ENCODE measurements at places on chromosomes 2 and 18.

DNA sequence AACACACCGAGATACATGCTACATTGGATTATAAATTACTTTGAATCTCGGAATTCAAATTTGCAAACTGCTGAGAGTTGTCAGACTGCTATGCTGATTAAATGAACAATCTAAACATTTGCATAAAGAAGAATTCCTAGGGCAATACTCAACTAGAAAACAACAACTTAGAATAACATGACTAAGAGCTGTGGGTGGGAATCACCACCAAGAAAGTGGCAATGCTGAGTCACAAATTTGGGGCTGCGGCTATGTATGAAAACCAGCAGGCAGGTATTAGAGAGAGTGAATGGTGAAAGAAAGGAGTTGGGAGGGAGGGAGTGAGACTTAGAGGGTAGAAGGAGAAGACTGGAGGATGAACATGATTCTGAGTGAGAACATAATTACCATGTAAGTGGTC lies 559.5 kb downstream of the PIK3C3 start:
- no peak for DNase-seq

DNA sequence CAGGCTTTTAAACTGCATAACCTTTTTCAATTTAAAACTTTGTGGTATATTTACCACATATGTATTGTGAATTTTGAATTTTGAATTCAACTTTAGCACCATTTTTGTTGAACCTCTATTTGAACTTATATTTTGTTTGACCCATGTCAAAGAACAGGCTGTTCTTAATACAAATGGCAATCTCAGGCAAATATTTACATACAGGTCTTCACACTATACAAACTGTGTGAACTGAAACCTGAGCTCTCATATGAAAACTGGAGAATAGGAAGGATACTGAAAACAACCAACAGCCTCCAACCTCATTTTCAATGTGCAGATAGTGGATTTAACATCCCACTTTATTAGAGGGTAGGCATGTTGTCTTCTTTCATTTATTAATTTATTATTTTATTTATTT lies 491.8 kb downstream of the KCNJ3 start:
- DNase-seq, result no peak

GRCh38 chr2:177118636-177119035 lies 94.0 kb upstream of the HNRNPA3 start:
- DNase-seq, result no peak

- DNase-seq, result no peak
Measured at GRCh38 chr18:41982942-41983660, 28.1 kb downstream of the PIK3C3 start.

GRCh38 chr18:49021433-49022129 lies 70.8 kb upstream of the SMAD7 start:
- peak; percentile 35 for DNase-seq

DNA sequence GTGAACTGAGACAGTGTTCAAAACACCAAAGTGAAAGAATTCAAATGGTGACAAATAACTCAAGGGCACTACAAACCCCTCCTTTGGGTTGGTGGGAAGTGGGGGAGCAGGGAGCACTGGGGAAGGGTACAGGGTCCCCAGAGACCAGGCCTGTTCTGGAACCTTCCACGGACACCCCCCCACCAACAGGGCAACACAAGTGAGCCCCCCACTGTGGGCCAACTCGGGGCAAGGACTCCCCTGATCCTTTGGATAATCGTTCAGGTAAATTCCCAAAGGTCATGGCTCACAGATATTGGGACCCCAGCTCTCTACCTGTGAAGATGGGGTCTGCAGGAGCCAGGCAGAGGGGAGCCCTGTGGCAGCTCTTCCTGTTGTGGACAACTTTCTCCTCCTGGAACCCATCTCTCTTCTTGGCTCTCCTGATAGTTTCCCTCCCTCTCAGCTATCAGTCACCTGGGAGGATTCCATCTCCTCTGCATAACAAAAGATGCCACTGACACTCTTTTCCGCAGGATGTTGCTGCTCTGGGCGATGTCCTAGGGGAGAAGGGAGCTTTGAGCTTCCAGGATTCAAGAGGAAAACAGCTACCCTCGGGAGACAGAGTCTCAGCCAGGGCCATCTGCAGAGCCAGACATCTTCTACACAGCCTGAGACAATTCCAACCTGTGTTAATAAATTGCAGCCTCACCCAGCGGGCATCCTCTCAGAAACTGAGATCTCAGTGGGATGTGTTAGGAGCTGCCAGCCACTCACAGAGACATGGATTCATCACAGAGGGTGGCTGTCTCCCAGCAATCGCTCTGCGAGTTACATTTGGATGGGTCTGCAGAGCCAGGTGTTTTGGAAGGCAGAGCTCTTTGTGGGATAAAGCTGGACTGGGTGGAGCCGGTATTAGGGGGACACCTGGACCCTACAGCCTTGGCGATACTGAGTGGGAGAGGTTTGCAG lies 35.4 kb downstream of the MBP start:
- no peak for DNase-seq

GRCh38 chr18:811182-811891 lies 705 bp downstream of the YES1 start:
- DNase-seq, result peak; percentile 27

DNA sequence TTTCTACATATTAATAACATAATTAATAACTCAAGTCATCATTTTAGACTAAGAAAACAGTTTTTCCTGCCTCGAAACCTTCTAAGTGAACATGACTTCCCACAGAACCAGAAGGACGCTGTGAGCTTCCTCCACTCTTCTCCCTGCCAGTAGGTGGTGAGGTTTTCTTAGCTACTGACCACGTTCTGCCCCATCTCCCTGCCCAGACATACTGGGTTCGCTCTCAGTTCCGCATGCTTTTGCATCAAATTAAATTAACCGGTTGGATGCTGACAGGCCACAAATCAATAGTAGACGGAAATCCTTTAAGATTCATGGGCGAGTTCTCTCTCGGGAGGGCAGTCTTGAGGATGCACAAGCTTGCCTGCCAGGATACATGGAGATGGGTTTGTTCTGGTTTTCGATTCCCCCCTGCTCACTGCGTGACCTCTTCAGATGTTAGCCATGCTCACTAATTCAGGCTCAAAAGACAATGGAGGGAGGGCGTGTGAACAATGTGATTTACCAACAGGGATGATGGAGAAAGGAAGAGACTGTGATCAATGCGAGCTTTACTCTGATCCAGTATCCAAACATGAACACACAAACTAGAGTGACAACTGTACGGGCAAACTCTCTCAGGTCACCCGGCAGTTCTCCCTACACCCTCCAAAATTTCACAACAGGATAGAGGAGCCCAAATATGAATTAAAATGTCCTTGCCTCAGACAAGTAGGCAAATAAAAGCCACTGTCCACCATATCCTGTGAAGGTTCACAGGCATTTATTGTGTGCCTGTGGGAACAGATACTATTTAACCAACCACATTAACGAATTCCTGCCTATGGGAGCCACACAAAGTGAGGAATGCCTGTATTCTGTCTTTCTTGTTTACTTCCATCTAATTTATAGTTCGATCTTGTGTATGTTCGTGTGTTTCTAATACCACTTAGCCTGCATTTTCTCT lies 375.7 kb downstream of the EIPR1 start:
- DNase-seq, result no peak

DNA sequence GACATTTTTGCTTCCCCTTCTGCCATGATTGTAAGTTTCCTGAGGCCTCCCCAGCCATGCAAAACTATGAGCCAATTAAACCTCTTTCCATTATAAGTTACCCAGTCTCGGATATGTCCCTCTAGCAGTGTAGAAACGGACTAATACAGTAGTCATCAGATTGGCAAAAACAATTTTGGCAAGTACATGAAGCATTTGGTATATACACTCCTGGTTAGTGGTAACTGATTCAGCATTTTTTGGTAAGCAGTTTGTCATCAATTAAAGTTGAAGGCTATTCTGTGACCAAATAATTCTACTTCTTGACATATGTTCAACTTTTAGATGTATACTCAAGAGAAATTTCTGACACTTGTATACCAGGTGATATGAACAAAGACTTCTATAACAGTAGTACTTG lies 190.5 kb upstream of the STON1 start:
- DNase-seq, result no peak

GRCh38 chr2:28346587-28346986 lies 46.1 kb upstream of the FOSL2 start:
- DNase-seq, result no peak

DNA sequence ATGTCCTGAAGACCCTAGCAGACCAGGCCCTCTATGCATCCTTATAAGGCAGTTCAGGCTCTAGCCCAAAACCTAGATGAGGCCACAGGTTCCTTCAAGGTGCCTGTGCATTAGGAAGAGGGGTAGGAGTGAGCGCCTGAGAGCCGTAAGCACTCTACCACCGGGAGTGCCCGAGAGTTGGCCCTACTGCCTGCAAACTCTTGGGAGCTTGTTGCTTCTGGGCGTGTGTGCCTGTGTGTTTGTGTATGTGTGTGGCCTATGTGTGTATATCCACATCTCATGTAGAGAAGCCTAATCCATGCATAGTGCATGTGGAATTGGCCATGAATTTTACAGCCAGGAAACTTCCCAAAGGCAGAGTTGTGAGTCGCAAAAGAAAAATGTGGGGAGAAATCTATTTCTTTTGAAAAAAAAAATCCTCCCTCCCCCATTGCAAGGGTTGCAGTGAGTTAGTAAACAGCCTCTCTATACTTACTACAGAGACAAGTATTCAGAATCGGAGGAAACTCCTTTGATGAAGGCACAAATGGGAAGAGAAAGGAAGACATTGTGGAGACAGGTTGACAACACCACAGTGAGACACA lies 96.8 kb downstream of the ADD2 start:
- DNase-seq, result peak; percentile 13

DNA sequence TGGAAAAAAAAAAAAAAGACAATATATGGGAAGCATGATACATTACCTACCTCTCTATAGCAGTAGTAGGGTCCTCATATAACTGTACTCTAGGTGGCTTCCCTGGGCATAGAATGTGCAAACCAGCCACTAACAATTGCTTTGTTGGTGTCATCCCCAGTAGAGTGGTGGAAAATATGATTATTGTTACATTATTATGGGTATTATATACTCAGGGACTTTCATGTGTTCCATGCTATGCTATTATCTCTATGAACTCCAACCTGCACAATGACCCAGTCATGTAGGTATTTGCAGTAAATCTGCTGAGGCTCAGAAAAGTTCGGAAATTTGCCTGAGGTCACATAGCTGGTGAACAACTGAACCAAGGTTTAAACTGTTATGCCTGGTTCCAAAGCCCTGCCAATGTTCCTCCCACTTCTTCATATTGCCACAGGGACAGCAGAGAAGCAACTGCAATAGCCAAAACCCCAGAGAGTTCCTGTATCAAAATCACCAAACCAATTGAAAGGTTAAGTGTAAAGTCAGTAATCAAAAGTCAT lies 52.6 kb upstream of the MAP4K4 start:
- no peak for DNase-seq

GRCh38 chr2:233049194-233049761 lies 10.9 kb upstream of the INPP5D start:
- DNase-seq, result no peak

GRCh38 chr2:43178055-43178598 lies 48.3 kb downstream of the ZFP36L2 start:
- DNase-seq, result no peak

DNA sequence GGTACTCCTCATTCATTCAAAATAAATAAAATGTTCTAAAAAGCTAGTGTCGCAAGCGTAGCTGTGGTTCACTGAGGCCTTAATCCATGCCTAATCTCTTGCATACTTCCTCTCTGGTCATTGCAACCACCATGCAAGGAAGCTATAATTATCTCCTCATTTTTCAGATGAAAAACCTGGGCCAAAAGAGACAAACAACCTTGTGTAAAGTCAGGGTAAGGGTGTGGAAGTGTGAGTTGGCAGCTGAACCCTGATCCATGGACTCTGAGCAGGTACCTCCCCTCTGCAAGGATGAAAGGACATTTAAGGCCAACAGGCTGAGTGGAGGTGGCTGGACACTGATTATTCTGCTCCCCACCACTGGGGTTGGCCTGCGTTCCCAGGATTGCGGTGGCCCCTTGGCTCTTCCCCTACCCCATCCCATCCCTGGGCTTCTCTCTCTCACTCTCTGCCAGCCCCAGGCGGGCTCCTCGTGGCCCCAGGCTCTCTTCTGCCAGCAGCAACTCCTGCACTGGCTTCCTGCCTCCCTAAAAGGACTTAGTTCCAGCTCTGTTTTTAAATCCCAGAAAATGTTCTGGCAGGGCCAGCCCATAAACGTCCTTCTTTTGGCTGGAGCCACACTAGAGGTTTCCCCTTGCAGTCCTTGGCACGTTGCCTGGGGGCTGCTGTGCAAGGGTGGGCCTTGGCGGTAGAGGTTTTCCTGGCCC lies 72.0 kb upstream of the AFF3 start:
- no peak for DNase-seq

GRCh38 chr18:34609986-34610648 lies 100.0 kb upstream of the DTNA start:
- DNase-seq, result no peak

DNA sequence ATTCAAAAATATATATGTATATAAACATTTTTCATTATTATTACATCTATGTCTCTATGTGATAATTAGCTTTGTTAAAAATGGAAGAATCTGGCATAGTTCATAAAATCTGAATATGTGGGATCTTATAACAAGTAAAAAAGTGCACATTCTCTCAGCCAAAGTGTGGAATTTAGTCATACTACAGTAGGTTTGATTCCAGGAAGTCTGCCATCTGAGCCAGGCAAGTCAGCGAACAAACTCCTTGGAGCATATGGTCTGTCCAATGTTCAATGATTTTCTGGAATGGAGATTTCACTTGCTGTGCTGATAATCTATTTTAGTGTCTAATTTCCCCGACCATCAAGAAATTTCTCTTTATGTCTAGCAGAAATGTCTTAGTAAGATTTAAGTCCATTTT lies 1033.2 kb upstream of the NXPH2 start:
- no peak for DNase-seq

GRCh38 chr18:22355069-22355468 lies 62.6 kb downstream of the CTAGE1 start:
- DNase-seq, result no peak

- DNase-seq, result peak; percentile 89
Measured at GRCh38 chr2:231925303-231926179, 655 bp downstream of the NPPC start.

DNA sequence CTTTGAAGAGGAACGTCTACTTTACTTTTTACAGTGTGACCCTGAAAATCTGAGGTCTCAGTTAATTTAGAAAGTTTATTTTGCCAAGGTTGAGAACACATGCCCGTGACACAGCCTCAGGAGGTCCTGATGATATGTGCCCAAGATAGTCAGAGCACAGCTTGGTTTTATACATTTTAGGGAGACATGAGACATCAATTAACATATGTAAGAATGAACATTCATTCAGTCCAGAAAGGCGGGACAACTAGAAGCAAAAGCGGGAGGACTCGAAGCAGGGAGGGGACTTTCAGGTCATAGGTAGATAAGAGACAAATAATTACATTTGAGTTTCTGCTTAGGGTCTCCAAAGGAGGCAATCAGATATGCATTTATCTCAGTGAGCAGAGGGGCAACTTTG lies 23.7 kb downstream of the ELMOD3 start:
- no peak for DNase-seq

DNA sequence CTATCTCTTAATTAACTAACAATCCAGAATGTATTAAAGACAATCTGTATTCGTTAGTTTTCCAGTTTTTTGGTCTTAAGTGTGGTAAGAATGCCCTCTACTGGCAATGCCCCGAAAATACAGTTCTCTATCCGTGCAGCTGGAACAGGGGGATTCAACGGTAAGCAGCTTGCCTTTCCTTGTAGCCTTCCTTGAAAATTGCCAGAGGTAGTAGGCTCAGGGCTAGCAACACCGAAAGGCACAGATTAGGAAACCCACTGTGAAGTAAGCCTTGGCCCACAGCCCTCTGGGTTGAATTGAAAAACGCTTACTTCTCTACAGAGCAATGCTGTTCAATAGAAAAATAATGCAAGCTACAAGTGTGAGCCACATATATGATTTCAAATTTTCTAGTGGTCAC lies 17.1 kb upstream of the VPS4B start:
- peak; percentile 57 for DNase-seq
